ENCODE measurements at places on chromosomes 6 and 20.

GRCh38 chr6:90765895-90766294, 179.0 kb upstream of the MAP3K7 start:
- no peak for DNase-seq

DNA sequence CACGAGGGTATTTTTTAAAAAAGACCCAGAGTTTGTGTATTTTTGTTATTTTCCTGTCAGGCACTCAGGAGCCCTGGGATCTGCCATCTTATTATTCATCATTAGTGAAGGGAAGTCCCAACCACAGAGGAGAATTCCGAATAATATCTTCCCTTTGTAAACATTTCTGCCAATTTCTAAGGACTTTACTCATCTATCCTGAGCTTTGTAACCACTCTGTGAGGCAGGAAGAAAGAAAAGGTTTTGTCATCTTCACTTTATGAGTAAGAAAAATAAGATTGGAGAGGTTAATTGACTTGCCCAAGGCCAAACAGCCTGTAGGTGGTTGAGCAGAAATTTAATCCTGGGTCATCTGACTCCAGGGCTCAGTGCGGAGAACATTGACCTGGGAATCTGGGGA, 23.0 kb upstream of the IYD start:
- DNase-seq = no peak

DNA sequence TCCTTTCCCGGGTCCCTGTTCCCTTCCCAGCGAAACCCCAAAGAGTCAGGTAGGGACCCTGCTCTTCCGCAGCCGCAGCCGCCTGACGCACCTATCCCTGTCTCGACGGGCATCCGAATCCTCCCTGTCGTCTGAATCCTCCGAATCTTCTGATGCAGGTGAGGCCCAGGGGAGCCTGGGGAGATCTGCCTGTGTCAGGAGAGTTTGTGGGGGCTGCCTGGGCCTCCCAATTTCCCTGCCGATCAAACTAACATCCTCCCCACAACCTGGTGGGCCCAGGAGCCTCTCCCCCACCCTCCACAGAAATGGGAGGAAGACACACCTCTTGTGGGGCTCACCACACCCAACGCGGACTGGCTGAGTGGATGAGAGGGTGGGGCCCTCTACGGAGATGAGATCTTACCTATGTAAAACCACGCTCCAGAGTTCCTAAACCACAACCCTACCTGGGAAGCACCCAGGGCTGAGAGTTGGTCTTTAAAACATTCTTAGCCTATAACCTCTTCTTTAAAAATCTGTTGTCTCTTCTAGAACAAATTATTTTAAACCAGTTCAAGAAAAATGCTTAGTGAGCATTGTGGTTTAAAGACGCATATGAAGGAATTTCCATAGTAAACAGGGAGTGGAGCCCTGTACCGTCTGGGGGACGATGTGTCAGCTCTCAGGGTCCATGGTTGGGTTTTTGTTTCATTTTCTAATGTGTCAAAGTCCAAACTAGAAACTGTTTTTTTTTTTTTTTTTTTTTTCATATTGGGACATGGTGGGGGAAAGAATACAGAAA, 1.7 kb downstream of the CDC25B start:
- no peak for DNase-seq

- DNase-seq = no peak
Observed at GRCh38 chr6:24827970-24828369, 29.3 kb upstream of the ARMH2 start.

DNA sequence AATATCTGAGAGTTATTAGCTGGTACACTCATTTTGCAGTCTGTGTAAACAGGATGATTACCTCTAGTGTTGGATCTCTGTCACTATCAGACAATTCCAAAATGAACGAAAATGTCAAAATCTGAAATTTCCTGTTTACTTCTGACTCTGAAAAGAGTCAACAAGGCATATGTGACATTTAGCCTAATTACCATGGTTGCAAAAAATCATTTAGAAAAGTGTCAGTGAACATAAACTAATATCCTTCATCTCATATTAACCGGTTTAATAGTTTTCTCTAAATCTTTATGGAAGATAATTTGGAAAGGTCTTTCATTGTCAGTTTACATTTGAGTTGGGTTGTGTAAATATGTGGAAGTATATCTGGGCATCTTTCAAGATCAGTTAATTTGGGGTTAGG, 431.8 kb upstream of the HSF2 start:
- no peak for DNase-seq

GRCh38 chr6:127120787-127121636, 2.5 kb downstream of the RSPO3 start:
- DNase-seq = no peak

- no peak for DNase-seq
Observed at GRCh38 chr20:4989570-4989969, 11.7 kb downstream of the SLC23A2 start.

DNA sequence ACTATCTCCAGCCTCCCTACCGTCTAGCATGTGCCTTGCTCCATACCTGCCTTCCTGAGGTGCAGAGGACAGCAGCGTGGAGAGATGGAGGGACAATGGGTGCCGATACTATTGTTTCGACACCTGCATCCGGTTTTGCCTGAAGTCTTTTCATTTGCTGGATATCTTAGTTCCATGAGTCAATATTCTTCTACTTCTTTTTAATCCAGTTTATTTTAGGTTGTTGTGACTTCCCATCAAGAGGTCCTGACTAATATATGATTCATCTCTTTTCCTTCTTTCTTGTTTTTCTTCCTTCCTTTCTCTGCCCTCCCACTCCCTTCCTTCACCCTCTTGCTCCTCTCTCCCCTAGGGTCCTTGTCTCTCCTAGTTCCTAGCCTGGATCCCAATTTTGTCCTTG, 91.4 kb downstream of the CDH26 start:
- no peak for DNase-seq

GRCh38 chr20:17910828-17911294, 57.7 kb downstream of the SNX5 start:
- DNase-seq = no peak

All from activated T-helper 1 cell treated with anti-CD3 and anti-CD28 coated beads, Interleukin-2, amount 50 U/mL, for 16 hours (primary cell).